ENCODE measurements at places on chromosomes 6 and 20.

DNA sequence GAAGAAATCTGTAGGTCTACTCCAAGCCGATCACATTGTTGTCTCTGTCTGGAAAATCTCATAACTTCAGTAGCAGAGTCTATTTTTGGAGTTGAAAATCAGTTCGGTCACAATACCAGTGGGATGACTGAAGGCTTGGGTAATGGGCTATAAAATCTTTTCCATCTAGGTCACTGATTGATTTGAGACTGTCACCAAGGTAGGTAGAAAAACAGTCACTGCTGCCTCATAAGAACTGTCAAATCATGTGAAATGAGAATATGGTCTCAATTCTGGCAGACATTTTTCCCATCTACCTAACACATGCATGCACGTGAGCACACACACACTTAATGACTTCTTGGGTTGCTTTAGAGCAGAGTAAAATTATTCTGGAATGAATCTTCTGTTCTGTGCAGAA lies 1162.8 kb upstream of the CITED2 start:
- DNase-seq: no peak

DNA sequence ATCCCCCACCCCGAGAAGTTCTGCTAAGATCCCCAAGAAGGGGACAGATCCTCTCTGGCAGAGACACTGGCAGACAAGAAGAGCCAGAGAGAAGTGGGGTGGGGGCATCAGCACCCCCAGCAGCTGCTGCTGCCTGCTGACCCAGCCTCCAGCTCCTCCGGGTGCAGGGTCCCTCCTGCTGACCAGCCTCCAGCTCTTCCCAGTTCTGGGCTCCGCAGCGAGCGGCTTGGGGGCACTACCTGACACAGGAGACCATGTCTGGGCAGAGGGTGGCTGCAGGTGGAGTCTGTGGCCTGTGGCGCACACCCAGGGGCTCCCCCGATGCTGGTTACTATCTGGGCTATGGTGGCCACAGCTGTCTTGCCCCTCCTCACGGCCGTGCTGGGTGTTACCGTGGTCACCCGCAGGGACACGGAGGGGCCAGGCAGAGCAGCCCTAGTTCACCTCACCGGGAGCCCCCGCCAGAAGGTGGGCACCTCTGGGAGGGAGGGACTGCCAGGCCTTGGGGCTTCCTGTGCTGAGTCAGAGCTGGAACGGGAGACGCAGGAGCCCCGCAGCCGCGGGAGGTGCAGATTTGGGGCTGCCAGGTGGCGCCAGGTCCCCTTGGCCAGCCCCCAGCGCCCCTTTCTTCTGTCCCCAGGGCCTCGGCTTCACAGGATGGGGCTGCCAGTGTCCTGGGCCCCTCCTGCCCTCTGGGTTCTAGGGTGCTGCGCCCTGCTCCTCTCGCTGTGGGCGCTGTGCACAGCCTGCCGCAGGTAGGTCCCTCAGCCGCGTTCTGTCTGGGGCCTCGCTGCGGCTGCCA lies 630 bp downstream of the LIME1 start:
- peak; percentile 77 for DNase-seq

GRCh38 chr6:39428152-39428551 lies 105.7 kb upstream of the KCNK16 start:
- no peak for DNase-seq

GRCh38 chr6:138806889-138807288 lies 11.0 kb downstream of the ECT2L start:
- DNase-seq: no peak

- no peak for DNase-seq
Observed at GRCh38 chr6:16157492-16157891, 28.6 kb downstream of the MYLIP start.

Measured in activated naive CD4-positive, alpha-beta T cell treated with anti-CD3 and anti-CD28 coated beads, Interleukin-2, amount 10 ng/mL, durations not matched to agents 7 days and 5 days (primary cell).